Spleen (tissue), 13 donors: ENCODE measurements at places on chromosomes 3 and 15.

GRCh38 chr3:171123915-171124314, 97.4 kb upstream of the SLC2A2 start:
- no peak overlapping the region for H3K27ac ChIP-seq
- no peaks in the 10 kb centered on the region for H3K4me1 ChIP-seq
- no peaks in the 10 kb centered on the region for H3K27me3 ChIP-seq
- H3K4me3 ChIP-seq = no peak overlapping the region
- H3K36me3 ChIP-seq = no peaks in the 10 kb centered on the region

DNA sequence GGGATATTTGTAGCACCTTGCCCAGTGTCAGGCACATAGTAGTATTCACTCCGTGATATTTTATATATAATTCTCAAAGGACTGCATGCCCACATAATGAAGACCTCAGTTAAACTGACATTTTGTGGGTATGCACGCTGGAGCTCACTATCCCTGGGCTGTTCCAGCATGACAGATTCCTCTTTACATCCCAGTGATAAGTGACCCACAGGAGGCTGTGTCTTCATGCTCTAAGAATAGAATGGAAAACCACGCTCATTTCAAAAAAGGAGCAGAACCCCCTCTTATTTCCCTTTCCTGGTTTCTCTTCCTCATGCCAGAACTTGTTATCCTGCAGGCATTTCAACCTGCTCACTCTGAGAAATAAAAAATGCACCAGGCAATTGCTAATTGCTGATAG, 717.5 kb downstream of the AGBL1 start:
- H3K4me3 ChIP-seq = no peak overlapping the region
- no peak overlapping the region for H3K27ac ChIP-seq
- no peaks in the 10 kb centered on the region for H3K4me1 ChIP-seq
- no peaks in the 10 kb centered on the region for H3K27me3 ChIP-seq
- H3K36me3 ChIP-seq = no peaks in the 10 kb centered on the region

GRCh38 chr3:30342318-30343060, 263.9 kb upstream of the TGFBR2 start:
- DNase-seq = no peak
- H3K36me3 ChIP-seq = no peaks in the 10 kb centered on the region
- H3K4me3 ChIP-seq = no peak overlapping the region
- H3K27ac ChIP-seq = peak overlapping the region; percentile 54
- H3K4me1 ChIP-seq = peaks cover 13% of the 10 kb centered on the region
- H3K27me3 ChIP-seq = no peaks in the 10 kb centered on the region

DNA sequence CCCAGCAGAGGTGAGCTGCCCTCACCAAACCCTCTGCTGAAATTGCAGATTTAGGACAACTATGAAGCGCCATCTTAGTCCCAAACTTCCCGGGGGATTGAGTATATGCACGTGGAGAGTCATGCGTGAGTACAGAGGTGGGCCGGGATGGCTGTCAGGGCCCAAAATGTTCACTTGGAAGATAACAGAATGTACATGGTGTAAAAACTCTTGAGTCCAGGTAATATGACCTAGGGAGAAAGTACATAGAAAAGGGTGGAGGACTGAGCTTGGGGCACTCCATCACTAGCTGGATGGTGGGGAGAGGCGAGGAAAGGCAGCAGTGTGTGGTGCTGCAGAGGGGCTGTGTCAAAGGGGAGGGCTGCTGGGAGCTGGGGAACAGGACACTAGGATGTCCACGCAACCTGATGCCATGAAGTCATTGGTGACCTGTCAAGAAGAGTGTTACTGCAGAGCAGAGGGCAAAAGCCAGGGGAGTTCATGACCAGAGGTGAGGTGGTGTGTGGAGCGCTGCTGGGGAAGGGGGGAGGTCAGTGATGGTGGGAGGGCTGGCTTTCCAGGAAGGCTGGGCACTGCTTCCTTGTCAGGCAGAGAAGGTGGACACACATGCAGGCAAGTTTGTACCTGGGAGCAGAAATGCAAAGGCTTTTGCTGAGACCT, 236.2 kb upstream of the LYSMD4 start:
- DNase-seq = peak; percentile 62
- no peaks in the 10 kb centered on the region for H3K36me3 ChIP-seq
- no peaks in the 10 kb centered on the region for H3K27me3 ChIP-seq
- H3K4me3 ChIP-seq = no peak overlapping the region
- no peak overlapping the region for H3K27ac ChIP-seq
- H3K4me1 ChIP-seq = no peaks in the 10 kb centered on the region

- no peaks in the 10 kb centered on the region for H3K36me3 ChIP-seq
- no peaks in the 10 kb centered on the region for H3K27me3 ChIP-seq
- no peak for DNase-seq
- H3K4me3 ChIP-seq = no peak overlapping the region
- H3K4me1 ChIP-seq = no peaks in the 10 kb centered on the region
Measured at GRCh38 chr3:153252963-153253362, 90.9 kb downstream of the RAP2B start.

GRCh38 chr15:62828364-62828763, 214.2 kb upstream of the TPM1 start:
- H3K36me3 ChIP-seq = no peaks in the 10 kb centered on the region
- H3K27me3 ChIP-seq = no peaks in the 10 kb centered on the region
- no peak overlapping the region for H3K4me3 ChIP-seq
